Activated T-cell treated with anti-CD3 and anti-CD28 coated beads, Interleukin-2, amount 50 U/mL, for 48 hours (primary cell): ENCODE measurements at places on chromosomes 13 and 19.

DNA sequence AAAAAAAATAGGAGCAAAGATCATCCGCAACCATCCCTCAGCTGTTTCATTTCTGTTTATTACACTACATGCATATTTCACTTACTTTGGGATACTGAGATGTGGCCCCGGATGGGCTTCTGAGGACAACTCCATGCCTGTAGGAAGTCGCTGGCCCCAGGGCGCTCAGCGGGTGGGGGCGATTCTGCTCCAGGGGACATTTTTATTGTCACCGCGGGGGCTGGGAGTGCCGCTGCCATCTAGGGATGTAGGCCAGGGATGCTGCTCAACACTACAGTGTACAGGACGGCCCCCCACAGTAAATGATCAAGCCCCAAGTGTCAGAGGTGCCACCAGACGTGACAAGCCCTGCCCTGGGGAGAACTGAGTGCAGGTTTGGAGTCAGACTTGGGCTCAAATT, 6.4 kb upstream of the BST2 start:
- DNase-seq: no peak

DNA sequence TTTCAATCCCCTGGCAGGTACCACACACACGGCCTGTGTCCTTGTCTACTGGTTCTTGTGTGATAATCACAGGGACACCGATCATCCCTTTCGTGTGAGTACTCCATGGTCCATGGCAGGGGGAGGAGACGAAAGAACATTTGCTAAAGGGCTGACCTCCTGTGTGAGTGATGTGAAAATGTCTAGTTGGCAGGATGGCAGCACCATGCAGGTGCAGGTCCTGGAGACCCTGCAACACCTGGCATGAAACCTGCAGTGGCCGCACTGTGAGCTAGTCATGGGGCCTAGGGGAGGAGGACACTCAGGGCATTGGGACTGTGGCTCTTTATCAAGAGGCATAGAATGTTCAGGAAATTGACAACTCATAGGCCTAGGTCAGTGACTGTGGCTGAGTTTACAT, 22.9 kb upstream of the LGALS14 start:
- no peak for DNase-seq

GRCh38 chr19:30674656-30675055, 302.5 kb downstream of the ZNF536 start:
- DNase-seq: no peak

DNA sequence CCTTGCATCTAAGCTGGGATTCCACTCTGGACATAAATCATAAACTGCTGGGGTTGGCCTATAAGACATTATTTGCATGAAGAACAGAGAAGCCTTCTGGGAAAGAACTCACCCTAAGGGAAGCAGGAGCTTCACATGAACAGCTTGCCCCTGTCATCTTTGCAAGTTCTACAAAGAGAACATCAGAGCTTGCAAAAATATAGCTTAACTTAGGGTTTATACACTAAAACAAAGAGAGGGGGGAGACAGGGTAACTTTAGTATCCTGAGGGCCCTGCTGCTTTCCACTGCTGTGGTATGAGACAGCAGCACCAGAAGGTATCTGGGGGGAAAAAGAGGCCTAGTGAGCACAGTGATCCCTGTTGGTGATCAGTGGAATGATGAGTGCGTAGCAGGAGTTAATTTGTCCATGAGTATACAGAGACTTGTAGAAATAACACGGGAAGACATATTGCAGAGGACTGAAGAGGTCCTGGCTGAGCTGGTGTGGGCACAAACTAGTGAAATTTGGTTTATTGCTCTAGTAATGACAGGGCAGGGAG, 116.1 kb upstream of the TSC22D1 start:
- DNase-seq: no peak
